ENCODE measurements at places on chromosomes 6 and 20.

GRCh38 chr6:4491501-4492260 is 284.5 kb upstream of the CDYL start:
- DNase-seq: no peak

DNA sequence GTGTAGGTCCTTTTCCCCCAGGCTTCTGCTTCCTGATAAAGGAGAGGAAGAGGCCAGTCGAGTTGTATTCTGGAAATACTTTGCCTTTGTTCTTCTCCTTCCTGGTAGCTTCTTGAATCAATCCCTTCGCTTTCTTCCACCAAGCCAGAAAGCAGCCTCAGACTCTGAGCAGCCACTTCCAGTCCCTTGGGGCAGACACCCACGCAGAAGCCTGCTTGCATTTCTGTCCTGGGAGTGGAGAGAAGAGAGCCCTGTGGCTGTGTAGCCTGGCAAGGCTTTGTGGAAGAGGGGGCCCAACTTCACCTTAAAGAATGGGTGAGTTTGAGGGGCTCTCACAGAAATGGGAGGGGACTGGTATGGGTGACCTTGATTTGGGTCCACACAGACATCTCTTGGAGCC is 211.0 kb upstream of the SSTR4 start:
- DNase-seq: no peak

DNA sequence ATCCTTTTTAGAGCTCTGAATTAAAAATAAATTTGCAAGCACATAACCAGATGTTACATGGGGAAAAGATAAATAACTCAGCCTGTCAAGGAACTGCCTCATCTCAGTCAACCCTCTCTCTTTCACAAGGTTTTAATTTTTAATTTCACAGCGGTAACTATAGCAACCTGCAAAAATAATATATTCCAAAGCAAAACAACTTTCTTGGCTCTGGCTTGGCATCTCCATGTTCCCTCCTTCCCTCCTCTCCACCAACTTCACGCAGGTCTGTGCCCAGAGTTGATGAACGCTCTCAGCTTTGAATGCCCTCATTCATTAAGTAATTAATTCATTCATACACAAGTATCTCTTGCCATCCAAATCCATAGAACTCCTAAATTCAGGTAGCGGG is 32.5 kb upstream of the SIRPA start:
- DNase-seq: no peak

DNA sequence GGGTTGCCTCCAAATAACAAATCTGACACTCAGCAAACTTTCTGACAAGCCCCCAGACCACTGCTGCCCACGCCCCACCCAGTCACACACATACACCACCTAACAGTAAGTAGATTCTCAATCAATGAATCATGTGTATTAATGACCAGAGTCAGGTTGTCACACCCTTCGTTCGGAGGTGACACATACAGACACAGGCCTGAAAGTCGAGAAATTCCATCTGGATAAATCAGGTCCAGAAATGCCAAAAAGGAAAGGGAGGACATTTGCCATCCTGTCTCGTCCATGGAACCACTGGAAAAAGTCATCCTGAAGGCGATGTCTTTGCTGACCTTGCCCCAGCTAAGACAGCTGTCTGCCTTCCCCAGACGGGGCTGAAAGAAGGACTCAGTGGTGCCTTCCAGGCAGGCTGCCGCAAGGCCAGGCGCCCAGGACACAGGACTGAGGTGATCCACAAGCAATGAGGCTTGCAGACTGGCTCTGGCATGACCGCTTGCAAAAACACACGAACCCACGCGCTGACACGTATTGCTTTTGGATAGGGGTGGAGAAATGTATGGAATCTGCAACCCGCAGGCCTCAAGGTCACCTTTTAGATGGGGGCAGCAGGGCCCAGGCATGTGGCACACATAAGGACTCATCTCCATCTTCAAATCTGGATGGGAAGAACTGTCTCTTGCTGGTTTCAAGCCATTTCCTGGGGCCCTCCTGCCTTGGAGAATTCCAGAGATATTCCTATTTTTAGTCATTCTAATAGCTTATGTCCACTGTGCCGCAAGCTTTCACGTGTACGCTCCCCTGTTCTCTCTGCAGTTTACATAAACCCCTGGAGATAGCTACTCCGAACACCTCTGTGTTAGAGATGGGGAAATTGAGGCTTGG is 9.0 kb downstream of the NFATC2 start:
- no peak for DNase-seq
